Esophagus squamous epithelium (tissue), 5 donors: ENCODE measurements at places on chromosomes 16 and 17.

DNA sequence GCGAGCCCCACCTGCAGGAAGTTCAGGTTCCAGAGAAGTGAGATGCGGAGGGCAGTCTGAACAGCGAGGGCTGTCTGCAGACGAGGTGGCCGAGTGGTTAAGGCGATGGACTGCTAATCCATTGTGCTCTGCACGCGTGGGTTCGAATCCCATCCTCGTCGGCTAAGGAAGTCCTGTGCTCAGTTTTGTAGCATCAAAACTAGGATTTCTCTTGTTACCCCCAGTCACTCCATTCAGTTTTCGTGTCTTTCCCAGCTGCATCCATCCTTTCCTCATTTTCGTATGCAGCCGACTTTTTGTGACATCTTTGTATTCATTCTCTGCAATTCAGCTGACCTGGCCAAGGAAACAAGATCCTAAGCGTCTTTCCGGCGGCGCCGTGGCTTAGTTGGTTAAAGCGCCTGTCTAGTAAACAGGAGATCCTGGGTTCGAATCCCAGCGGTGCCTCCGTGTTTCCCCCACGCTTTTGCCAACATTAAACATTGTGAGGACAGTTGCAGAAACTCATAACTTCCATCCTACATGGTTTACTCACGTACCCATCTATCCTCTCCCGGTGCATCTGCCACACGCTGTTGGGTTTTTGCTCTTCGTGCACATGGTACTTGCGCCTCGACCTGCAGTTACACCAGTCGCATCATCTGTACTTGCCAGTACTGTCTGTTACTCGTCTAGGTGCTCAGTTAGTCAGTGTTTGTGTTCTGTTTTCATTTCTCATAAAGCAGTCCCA lies 3.0 kb downstream of the BORCS6 start:
- DNase-seq = no peak

DNA sequence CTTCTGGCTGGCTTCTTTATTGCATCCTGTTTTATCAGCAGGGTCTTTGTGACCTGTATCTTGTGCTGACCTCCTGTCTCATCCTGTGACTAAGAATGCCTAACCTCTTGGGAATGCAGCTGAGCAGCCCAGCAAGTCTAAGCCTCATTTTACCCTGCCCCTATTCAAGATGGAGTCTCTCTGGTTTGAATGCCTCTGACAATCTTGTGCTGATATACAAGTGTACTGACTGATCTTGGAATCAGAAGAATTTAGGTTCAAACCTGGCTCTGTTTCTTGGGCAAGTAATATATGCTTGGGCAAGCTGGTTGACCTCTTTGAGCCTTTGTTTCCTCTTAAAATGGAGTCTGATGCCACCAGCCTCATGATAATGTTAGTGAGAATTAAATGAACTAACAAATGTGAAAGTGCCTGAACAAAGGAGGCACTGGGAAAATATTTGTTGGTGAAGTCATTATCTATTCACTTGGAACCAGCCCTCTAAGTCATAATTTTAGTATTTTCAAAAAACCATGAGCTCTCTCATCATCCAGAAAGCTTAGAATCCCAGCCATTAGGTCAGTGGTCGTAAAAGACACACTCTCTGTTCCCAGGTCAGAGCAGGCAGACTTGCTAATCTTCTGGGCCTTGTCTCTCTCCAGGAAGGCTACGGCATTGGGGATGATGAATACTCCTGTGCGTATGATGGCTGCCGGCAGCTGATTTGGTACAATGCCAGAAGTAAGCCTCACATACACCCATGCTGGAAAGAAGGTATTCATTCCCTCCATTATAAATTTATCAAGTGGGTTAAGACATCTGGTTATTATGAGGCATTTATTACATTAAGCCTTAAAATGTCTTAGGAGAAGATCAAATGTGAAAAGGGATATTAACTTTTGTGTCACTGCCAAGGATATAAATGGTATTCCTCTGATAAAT lies 18.1 kb upstream of the ARL2BP start:
- no peak for DNase-seq

DNA sequence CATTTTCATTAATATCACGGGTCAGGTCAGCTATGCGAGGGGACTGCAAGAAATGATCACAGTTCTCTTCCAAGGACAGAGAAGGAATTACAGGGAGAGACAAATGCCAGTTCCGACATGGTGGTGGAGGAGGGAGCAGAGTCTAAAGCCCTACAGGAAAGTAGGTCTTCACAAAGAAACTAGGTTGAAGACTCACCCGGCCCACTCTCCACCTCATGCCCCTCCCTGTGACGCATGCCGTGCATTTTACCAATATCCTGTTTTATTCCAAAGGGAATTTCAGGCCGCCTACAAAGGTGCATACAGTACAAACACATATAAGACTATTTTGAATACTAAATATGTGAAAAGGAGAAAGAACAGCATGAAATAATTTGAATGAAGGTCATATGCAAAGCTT lies 56.8 kb downstream of the CDH11 start:
- no peak for DNase-seq

- no peak for DNase-seq
Measured at GRCh38 chr16:8663192-8664089, 11.0 kb upstream of the ABAT start.

DNA sequence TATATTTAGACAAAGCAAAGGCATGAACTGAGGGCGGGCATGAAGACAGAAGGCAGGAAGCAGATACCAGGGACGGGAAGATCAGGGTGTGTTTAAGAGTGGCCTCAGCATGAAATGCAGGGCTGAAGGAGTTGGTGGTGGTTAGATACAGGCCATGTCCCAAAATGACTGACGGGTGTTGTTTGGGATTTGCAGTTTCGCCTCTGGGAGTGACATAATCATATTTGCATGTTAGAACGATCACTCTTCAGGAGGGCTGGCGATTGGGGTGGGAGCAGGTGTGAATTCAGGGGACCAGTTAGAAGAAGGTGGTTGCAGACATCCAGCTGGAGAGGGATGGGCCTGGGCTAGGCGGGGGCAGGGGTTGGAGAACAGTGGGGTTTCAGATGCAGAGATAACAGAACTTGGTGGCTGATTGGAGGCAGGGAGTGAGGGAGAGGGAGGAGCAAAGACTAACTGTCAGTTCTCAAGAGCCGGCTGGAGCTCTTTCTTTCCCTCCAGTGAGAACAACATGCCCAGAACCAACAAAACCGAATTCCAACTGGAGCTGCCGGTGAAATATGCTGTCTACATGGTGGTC lies 27.2 kb upstream of the ITGAX start:
- DNase-seq = no peak

GRCh38 chr16:17397499-17397891 lies 73.3 kb downstream of the XYLT1 start:
- no peak for DNase-seq

DNA sequence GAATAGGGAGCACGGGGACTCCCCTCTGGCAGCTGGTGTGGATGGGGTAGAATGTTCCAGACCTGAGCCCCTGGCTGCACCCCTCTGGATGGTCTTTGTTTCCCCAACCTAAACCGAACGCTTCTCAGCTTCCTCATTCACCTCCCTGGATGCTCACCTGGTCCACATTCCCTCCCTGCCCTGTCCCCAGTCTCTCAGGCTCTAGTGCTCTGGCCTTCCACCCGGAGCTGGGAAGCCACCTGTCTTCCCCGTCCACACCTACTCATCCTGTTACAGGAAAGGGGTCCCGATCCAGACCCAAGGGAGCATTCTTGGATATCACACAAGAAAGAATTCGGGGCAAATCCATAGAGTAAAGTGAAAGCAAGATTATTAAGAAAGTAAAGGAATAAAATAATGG lies 73.5 kb downstream of the CYLD start:
- no peak for DNase-seq

GRCh38 chr17:10805911-10806310 lies 2.0 kb upstream of the TMEM238L start:
- DNase-seq = no peak

GRCh38 chr17:37045351-37045922 lies 96.7 kb downstream of the AATF start:
- DNase-seq = no peak

DNA sequence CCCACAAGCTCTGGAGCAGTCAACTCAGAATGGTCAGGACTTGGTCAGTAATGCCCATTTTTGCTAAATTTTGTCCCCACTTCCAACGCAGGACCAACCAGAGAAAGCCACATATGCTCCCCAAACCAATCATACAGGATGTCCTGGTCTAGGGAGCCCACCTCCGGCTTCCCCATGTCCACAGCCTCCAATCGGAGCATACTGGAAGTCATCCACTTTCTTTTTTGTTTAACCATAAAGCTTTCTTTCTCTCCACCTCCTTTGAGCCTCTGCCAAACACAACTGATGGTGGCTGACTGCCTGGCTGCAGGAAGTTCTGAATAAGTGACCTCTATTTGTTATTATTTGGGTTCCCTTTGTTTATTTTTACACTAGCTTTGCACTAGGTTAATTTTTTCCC lies 549.1 kb downstream of the WWOX start:
- DNase-seq = no peak

GRCh38 chr17:36001862-36002603 lies 680 bp upstream of the CCL15 start:
- no peak for DNase-seq

GRCh38 chr17:27296428-27296979 lies 2.6 kb downstream of the WSB1 start:
- no peak for DNase-seq

DNA sequence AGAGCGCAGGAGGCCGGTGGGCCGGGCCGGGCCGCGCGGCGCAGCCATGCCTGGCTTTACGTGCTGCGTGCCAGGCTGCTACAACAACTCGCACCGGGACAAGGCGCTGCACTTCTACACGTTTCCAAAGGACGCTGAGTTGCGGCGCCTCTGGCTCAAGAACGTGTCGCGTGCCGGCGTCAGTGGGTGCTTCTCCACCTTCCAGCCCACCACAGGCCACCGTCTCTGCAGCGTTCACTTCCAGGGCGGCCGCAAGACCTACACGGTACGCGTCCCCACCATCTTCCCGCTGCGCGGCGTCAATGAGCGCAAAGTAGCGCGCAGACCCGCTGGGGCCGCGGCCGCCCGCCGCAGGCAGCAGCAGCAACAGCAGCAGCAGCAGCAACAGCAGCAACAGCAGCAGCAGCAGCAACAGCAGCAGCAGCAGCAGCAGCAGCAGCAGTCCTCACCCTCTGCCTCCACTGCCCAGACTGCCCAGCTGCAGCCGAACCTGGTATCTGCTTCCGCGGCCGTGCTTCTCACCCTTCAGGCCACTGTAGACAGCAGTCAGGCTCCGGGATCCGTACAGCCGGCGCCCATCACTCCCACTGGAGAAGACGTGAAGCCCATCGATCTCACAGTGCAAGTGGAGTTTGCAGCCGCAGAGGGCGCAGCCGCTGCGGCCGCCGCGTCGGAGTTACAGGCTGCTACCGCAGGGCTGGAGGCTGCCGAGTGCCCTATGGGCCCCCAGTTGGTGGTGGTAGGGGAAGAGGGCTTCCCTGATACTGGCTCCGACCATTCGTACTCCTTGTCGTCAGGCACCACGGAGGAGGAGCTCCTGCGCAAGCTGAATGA lies 606 bp downstream of the THAP11 start:
- DNase-seq = no peak

GRCh38 chr17:80361495-80362220 lies 53.3 kb upstream of the ENDOV start:
- DNase-seq = no peak

DNA sequence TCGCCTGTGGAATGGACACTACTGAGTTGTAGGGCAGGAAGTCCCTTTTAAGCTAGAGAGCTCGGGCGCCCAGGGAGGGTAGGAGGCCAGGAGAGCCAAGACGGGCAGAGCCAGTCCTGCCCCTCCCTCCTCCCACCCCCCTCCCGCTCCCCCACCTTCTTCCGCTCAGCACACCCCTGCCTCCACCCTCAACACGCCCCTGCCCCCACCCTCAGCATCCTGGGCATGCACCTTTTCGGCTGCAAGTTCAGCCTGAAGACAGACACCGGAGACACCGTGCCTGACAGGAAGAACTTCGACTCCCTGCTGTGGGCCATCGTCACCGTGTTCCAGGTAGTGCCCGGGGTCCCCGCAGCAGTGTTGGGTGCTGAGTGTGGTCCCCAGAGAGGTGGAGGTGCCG lies 18.3 kb downstream of the TPSG1 start:
- DNase-seq = no peak

GRCh38 chr17:32542186-32542585 lies 55.4 kb downstream of the CDK5R1 start:
- DNase-seq = no peak

- DNase-seq = no peak
Measured at GRCh38 chr16:77723108-77723514, 797 bp downstream of the NUDT7 start.

- DNase-seq = no peak
Measured at GRCh38 chr17:21171309-21171922, 42.5 kb downstream of the TMEM11 start.

- no peak for DNase-seq
Measured at GRCh38 chr16:83271970-83272575, 535.7 kb upstream of the HSBP1 start.

DNA sequence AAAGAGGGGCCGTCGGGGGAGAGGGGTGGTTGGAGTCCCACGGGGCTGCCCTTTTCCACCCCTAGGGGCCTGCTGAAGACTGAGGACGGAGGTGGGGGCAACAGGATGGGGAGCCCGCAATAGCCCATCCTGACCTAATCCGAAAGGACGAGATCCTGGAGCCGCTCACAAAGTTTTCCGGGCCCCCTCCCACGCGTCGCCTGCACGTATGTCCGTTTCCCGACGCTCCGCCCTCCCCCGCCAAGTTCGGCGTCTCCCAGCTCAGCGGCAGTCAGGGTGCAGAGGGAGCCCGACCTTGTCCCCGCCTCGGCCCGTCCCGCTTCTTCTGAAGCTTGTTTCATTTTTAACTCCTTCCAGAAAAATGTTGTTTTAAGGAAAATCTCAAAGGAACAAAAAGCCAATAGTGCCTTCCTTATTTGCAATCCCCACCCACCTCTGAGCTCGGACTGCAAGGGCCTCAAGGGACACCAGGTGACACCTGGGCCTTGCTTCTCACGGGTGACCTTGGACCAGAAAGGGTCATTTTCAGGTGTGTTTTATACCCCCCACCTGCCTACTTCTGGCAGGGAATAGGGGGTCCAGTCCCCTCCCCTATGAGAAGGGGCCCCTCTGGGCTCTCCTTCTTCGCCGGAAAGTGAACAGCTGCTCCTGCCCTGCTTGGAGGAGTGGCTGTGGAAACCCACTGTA lies 3.4 kb upstream of the ZNF423 start:
- DNase-seq = no peak
